H1 (cell line): ENCODE measurements at places on chromosomes 16 and 17. TPM values are rescaled to one million over a fixed set of nuclear protein-coding genes. Genes with fewer than 3 reads are reported as not detected.

NPIPA3 gene
- total RNA-seq = 8.6 and 10.5 TPM in 2 replicates

KRTAP9-2 gene
- total RNA-seq = not detected in 2 replicates

CHST5 gene
- 0.13 and 0.15 TPM in 2 replicates for total RNA-seq

DOC2A gene
- 10.3 and 13.9 TPM in 2 replicates for total RNA-seq

FBXL16 gene
- total RNA-seq = 10.3 and 12.5 TPM in 2 replicates

MYH8 gene
- not detected in 2 replicates for total RNA-seq

PSMD11 gene
- total RNA-seq = 171 and 175 TPM in 2 replicates

CTRL gene
- total RNA-seq = 1.7 and 5.0 TPM in 2 replicates

NPIPA5 gene
- 0.61 and 1.0 TPM in 2 replicates for total RNA-seq

CD300C gene
- total RNA-seq = not detected in 2 replicates

GRCh38 chr17:35729405-35729833, 2.0 kb upstream of the RASL10B start:
- no peak for DNase-seq

- DNase-seq = no peak
Observed at GRCh38 chr17:58741121-58741625, 14.5 kb upstream of the PPM1E start.

- no peak for DNase-seq
Observed at GRCh38 chr16:2009164-2009711, 383 bp downstream of the ZNF598 start.

DNA sequence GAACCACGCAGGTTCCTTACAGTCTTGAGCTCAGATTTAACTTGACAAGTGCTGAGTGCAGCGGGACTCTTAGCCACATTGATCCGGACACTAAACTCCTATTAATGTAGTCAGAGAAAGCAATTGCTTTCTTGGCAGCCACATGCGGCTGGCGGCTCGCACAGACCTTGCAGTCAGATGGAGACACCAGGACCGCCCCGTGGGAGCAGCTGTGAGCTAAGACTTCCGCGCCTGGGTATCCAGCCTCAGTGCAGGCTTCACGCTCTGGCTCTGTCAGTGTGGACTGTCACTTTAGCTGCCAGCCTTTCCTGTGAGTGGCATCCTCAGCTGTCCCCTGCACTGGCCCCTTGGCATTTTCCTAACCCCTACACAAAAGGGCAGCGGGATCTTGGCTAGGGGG, 80.9 kb upstream of the NLRP1 start:
- DNase-seq = no peak

DNA sequence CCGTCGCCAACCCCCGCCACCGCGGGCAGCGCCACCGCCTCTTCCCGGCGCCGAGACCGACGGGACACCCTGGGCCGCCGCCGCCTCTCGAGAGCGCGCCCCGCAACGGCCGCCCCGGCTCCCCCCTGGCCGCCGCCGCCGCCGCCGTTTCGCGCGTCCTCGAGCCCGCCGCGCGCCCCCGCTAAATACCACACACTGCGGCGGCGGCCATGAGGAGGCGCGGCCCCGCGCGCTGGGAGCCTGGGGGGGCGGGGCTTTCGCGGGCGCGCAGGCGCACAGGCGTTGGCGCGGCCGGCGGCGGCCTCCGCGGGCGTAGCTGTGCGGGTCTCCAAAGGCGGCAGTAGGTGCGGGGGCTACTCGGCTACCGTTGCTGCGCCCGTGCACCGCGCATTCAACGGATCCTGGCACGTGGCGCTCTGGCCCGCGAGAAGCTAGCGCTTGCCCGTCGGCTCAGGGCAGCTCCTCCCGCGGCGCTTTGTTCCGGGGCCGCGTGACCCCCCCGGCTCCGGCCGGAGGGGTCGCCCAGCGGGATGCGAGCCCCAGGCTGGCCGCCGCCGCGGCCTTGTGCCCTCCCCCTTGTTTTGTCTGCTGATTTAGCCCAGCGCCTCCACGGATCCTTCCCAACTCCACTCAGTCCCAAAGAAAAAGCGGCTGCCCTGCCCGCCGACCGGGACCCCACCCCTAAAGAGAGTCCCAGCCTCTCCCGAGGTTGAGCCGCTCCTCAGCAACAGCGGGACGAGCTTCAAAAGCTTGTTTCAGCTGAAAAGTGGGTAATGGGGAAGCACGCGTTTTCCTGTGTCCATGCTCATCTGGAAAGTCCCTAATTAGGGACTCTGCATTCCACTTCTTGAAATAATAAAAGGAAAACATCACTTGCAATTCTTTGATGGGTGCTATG, at the start of gene SIAH1:
Gene SIAH1, minus strand, starts transcription at position 161 of the 898 bp plus-strand sequence. CDS start 22,985 bp downstream, outside the sequence.
- DNase-seq = peak; percentile 50

DNA sequence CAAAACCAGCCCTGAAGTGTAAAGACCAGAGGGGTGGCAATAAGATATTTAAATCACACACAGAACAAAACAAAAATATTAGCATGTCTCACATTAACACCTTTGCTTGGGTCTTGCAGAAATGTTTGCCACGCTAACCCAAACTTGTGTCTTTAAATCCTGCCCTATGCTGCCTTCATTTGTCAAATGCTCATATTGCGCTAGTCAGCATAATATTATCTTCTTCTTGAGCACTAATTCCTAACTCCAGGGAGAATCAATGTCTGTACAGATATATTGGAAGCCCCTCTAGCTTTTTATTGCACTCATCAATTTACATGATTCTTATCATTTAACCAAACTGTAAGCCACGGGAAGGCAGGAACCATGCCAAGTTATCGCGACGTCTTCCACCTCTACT, 614.8 kb upstream of the SOX9 start:
- no peak for DNase-seq

DNA sequence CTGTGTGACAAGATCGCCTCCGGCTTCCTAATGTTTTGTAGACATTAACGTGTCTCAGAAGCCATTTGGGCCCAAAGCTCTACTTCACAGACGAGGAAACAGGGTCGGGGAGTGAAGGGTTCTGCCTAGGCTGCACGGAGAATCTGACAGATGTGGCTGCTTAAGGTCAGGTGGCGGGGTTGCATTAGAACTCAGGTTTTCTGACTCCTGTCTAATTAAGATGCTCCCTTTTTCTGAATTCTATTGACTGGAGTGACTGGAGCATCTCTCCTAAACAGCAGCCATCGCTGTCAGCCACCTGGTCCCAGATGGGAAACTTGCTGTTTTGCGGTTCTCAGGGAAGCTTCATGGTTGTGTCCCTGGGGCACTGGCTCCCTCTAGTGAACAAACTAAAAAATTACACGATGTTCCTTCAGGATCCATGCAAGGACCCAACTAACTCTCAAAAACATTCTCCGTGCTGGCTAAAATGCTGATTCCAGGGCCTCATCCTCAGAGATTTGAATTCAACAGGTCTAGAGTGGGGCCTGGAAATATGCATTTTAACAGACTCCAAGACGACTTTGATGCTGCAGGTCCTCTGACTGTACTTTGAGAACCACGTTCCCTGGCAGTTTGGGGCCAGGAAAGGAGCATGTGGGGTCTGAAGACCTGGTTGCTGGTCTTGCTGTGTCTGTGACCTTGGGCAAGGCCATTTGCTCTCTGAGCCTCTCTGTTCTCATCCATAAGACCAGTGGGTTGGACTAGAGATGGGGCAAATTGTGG, 117.4 kb downstream of the IRF8 start:
- DNase-seq = peak; percentile 17

DNA sequence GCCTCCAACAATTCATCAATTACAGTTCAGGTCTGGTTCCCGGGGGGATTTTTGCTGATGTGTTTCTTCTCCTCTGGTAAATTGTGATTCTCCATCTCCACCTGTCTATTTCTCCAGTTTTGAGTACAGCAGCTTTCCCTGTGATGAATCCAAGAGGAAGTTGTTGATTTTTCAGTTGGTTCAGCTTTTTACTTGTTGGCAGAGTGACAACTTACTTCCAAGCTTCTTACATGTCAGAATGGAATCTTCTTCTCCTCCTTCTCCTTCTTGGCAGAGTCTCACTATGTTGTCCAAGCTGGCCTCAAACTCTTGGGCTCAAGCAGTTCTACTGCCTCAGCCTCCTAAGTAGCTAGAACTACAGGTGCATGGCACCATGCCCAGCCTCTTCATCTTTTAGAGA, 33.4 kb upstream of the TMEM92 start:
- no peak for DNase-seq

GRCh38 chr17:80119271-80119791, 17.9 kb downstream of the GAA start:
- DNase-seq = no peak

DNA sequence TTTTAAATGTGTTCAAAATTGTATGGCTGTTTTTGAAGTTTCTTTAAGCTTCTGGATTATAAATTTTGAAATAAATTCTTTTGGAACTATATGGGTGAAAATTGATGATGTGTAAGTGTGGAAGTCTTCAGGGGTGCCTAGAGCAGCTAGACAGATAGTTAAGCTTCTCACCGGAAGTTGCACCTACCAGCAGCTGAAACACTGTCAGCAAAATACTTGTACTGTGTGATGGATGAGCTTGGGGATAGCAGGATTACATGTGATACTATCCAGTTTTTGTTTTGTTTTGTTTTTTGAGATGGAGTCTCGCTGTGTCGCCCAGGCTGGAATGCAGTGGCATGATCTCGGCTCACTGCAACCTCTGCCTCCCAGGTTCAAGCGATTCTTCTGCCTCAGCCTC, 19.7 kb downstream of the RBL2 start:
- no peak for DNase-seq

GRCh38 chr17:82840431-82840831, 609 bp upstream of the ZNF750 start:
- DNase-seq = no peak

DNA sequence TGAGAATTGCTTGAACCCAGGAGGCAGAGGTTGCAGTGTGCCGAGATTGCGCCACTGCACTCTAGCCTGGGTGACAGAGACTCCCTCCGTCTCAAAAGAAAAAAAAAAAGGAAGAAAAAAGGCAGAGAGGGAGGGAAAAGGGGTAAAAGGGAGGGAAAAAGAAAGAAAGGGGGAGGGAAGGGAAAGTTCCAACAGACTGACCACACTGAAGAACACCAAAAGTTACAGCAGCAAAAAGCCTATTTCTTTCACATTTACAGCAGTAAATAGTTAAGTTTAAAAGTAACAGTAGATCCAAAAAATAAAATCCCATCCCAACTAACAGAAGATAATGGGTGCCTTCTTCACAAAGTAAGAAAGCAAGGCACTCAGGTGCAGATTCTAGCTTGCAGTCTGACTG, 36.9 kb upstream of the C17orf78 start:
- no peak for DNase-seq

- DNase-seq = peak; percentile 92
Observed at GRCh38 chr17:386141-386876, 33.7 kb upstream of the RPH3AL start.

GRCh38 chr16:80460988-80461387, 79.8 kb upstream of the DYNLRB2 start:
- no peak for DNase-seq

GRCh38 chr17:39769974-39770587, 32.3 kb downstream of the GRB7 start:
- DNase-seq = no peak

- no peak for DNase-seq
Observed at GRCh38 chr17:78781104-78781892, 775 bp downstream of the CYTH1 start.

- no peak for DNase-seq
Observed at GRCh38 chr17:82444284-82444893, 6.2 kb downstream of the CYBC1 start.

GRCh38 chr16:24540602-24541210, 1.3 kb downstream of the RBBP6 start:
- no peak for DNase-seq

DNA sequence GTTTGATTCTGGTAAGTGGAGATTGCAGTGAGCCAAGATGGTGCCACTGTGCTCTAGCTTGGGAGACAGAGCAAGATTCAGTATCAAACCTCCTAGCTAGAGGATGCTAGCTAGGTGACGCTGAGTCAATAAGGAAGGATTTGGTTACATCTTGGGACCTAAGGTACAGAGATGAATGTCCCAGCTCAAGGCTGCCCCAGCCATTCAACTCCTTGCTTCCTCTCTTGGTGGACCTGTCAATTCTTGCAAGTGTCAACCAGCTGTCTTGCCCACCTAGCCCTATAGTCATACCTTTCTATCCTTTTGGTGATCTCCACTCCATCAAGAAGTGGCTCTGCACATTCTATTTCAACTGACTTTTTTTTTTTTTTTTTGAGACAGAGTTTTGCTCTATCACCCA, 1.4 kb upstream of the MILR1 start:
- no peak for DNase-seq

DNA sequence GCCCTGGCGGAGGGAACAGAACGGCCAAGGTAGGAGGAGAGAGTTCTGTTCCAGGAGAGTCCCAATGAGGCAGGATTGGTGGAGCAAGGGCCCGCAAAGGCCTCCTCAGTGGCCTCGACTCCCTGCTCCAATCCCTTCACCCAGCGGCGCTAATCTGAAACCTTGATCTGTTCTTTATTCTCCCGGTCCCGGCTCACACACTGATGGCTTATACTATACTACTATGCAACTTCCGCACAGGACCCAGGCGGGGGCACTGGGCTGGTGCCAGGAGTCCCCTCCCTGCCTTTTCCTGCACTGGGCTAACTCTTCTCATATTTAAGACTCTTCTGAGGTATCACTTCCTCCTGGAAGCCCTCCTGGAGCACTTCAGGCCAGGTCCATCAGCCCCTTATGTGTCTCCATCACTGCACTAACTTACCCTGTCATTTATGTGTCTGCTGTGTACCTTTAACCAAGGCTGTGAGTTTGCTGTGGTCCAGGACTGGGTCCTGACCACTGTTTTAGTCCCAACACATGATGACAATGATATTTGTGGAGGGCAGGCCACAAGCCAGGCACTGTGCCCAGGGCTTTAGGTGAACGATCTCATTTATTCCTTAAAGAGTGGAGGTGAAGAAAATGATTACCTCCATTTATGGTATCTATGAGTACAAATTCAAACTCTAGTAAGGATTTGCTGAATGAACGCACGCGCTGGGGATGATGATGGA, 6.8 kb downstream of the CCDC102A start:
- DNase-seq = no peak

- DNase-seq = no peak
Observed at GRCh38 chr16:79640513-79641360, 40.2 kb upstream of the MAF start.

GRCh38 chr17:78026381-78026780, 67.9 kb downstream of the TNRC6C start:
- no peak for DNase-seq

DNA sequence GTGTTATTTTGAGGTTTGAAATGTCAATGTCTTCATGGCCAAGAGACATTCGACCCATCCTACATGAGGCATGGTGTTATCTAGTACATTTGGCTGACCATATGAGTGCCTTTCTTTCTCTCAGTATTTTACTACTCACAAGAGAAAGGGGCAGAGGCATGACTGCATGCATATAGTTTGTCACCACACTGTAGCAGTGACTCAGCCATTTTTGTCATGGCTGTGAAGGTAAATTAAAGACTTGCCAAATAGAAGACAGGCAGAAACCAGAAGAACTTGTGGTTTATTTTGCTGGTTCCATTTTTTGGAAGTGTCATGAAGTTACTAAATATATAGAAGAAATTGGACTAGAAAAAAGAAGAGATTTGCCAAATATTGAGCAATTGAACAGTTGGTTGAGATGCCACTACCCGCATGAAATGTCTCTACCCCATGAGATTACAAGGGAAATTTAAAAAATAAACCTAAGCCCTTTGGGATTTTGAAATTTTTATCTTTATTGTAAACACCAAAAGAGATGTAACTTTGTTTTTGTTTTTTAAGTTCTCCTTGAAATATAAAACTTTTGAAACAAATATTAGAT, 170.3 kb downstream of the CHD9 start:
- DNase-seq = no peak

GRCh38 chr16:47311738-47312505, 148.9 kb downstream of the ITFG1 start:
- no peak for DNase-seq

GRCh38 chr17:58648236-58648635, 43.6 kb downstream of the TEX14 start:
- no peak for DNase-seq
